Activated naive CD4-positive, alpha-beta T cell (primary cell): ENCODE measurements at places on chromosomes 6 and 20.

- no peak for DNase-seq
Measured at GRCh38 chr20:19935842-19936241, 81.3 kb upstream of the NAA20 start.

DNA sequence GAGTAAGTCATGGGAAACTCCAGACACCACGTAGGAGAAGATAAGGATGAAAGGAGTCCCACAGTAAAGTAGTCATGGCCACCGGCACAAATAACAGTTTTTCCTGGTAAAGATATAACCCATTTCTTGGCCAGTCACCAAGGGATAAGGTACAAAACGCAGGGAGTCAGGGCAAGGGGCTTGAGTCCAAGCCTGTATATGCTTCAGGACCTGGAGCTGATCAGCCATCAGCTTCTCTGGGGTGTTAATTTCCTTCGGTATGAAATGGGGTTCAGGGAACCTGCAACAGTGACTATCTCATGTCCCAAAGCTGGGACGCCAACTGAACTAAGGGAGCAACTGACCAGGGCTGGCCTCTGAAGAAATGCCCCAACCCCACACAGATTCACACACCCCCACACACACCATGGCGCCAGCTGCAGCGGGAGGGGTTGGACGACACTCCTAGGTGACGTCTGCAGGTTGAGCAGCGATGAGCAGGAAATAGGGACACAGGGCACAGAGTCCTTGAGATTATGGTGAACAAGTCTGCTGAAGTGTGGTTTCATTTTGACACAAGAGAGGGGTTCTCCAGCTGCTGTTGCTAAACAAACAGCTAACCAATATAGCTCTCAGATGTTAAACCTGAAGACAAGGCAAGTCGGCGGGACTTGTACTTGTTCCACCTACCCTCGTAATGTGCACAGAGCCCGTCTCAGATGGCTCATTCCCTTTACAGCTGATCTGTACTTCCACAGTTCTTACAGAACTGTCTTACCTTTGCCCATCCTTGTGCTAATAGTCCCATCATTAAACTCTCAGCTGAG, 7.4 kb upstream of the ADTRP start:
- no peak for DNase-seq

DNA sequence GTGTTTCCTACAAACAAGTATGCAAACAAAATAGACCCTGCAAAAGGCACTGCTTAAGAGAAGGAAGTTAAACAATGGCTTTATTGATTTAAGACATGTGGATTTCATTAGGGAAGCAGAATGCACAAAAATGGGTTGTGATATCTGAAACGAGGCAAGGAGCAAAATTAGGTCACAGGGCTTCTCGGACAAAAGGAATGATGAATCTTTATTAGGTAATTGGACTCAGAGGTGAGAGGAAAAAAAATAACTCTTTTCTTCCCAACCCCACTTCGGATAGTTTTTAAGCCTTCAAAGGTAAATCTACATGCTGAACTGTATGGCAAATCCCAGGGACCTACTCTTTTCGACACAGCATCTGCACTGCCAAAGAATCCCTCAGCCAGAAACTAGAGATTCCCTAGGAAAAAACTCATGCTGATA, 183.0 kb upstream of the TAB2 start:
- no peak for DNase-seq

DNA sequence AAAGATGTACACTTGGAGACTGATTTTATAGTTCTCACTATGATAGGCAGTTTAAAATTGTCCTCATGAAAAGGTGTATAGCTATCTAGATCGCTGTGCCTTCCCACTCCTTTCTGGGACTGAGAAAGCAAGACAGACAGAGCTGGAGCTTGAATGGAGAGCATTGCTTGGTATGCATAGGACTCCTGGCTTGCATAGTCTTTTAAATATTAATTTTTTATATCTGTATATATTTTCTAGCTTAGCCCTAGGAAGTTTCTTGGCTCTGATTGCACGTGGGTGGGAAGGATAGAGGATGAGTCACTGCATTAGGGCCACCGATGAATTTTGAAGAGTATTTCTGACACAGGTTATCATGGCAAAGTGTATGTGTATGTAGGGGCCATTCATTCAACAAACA, 150.0 kb upstream of the SPACA1 start:
- no peak for DNase-seq

DNA sequence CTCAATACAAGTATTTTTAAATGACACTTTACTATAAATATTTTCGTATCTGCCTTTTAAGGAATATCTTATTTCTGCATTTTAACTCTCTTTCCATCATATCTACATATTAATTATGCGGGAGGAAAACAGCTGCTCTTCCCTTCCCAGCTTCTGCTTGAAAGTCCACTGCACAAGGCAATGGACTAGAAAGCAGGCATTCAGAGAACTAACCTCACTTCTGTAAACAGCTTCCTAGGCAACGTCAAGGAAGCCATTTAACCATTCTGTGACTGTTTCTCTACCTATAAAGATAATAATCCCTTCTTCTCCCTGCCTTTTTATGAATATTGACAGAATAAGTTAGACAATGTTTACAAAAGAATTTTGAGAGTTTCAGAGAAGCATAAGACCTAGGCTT, 319.4 kb downstream of the BTBD9 start:
- DNase-seq, result no peak

DNA sequence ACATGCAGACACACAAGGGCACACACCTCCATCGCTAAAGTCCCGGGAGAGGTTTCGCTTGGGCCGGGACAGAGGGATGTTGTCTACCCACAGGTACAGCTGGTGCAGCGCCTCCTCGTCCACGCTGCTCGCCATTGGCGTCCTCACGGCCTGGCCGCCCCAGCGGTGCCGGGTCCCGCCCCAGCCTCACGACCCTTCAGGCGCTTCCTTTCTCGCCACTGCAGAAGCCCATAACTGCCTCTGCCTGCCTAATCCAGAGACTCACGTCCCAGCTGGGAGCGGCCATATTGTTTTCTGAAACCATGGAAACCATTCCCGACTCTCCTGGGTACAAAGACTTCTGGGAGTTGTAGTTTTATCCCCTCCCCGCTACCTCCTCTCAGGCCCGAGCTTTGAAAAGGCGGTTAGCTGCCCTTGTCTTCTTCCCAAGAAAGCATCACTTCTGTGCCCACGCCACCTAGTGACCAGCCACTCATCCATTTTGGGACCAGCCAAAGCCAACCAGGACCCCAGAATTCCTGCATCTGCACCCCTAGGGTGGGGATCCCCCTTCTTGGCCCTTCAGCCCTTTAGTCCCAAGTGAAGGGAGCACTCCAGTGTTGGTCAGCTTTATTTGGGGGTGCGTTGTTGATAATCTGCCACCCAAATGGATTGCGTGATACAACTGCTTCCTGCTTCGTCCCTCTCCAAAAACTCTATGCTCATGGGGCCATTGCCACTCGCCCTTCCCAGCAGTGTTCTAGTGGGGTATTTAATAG, at the start of gene SPEF1:
Gene SPEF1 (minus strand): TSS at position 296 of the 758 bp plus-strand sequence. CDS start 161 bp downstream, at position 135.
- no peak for DNase-seq

- no peak for DNase-seq
Measured at GRCh38 chr6:70956451-70957283, at the start of gene B3GAT2. Gene B3GAT2 (minus strand): TSS chr6:70957060. CDS start chr6:70956429, 631 bp downstream.
